ENCODE measurements at places on chromosomes 6 and 20.
A peak's percentile ranks its signal among the peaks of the same experiment; 100 is the strongest.

- no peak for DNase-seq
Observed at GRCh38 chr6:137738931-137739504, 128.0 kb upstream of the TNFAIP3 start.

DNA sequence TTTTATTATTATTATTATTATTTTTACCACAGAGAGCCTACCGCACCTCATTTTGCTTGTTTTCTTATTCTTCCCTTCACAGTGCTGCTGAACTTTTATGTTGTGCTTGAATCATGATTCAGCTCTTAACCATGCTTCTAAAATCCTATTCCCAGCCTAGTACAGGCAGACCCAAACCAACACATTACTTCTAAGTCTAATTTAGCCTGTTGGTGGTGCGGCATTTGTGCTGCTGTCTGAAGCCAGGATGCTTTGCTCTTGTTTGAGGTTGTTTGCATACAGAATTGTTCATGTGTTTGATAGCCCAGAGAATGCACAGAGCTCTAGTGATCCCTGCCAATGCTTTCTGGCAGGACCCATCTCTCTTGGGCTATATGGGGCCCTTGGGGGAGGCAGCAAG is 213.5 kb upstream of the KCNG1 start:
- DNase-seq, result peak; percentile 17

GRCh38 chr20:41432746-41433145 is 66.1 kb upstream of the EMILIN3 start:
- DNase-seq, result no peak

DNA sequence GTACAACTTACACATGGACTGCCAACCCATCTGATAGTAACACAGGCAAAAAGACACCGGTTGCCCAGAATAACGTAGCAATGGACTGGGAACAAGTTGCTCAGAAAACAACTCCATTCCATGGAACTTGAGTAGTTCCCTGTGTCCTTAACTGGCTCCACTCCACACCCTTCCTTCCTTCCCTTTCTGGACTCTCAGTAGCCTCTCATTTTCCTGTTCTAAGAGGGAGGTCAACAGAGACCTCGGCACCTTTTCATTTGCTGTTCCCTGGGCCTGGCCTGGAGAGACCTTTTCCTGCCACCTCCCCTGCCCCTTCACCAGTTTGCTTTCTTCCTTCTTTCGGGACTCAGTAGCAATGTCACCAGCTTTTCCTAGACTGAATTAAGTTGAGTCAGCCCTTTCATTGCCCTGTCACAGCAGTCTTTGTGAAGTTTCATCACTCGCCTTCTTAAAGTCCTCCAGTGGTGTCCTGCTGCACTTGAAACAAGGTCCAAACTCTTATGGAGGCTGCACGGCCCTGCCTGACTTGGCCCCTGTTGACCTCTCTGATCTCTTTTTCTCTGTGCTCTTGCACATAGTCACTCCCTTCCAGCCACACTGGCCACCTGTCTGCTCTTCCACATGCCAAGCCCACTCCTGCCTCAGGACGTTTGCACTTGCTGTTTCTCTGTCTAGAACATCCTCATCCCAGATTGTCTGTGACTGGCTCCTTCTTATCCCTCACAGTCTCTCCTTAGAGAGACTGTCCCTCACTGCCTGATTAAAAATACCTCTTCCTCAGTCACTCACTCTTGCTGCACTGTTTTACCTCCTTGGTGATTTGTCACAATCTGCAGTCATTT is 90.8 kb downstream of the KCNB1 start:
- no peak for DNase-seq

- no peak for DNase-seq
Observed at GRCh38 chr20:46196990-46197389, 78.9 kb downstream of the CD40 start.

GRCh38 chr6:81614292-81614691 is 138.2 kb downstream of the TENT5A start:
- DNase-seq, result peak; percentile 42

- peak; percentile 2 for DNase-seq
Observed at GRCh38 chr20:60035-60918, 27.2 kb upstream of the DEFB125 start.

- DNase-seq, result no peak
Observed at GRCh38 chr6:49225471-49225870, 237.6 kb downstream of the MMUT start.
